Sciatic nerve (tissue), 2 donors: ENCODE measurements at places on chromosomes 11 and 22. TPM values are rescaled to one million over a fixed set of nuclear protein-coding genes. Genes with fewer than 3 reads are reported as not detected.

DNA sequence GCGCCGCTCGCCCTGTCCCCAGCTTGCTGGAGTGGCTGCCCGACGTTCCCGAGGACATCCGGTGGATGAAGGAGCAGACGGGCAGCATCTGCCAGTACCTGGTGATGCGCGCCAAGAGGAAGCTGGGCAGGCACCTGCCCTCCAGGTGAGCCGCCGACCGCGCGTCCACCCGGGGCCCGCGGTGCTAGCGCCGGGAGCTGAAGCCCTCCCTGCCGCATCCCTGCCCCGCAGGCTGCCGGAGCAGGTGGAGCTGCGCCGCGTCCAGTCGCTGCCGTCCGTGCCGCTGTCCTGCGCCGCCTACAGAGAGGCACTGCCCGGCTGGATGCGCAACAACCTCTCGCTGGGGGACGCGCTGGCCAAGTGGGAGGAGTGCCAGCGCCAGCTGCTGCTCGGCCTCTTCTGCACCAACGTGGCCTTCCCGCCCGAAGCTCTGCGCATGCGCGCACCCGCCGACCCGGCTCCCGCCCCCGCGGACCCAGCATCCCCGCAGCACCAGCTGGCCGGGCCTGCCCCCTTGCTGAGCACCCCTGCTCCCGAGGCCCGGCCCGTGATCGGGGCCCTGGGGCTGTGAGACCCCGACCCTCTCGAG is 3.3 kb upstream of the CRACR2B start:
- no peak for DNase-seq

GRCh38 chr11:102589047-102589459 is 36.1 kb downstream of the MMP20 start:
- no peak for DNase-seq

DNA sequence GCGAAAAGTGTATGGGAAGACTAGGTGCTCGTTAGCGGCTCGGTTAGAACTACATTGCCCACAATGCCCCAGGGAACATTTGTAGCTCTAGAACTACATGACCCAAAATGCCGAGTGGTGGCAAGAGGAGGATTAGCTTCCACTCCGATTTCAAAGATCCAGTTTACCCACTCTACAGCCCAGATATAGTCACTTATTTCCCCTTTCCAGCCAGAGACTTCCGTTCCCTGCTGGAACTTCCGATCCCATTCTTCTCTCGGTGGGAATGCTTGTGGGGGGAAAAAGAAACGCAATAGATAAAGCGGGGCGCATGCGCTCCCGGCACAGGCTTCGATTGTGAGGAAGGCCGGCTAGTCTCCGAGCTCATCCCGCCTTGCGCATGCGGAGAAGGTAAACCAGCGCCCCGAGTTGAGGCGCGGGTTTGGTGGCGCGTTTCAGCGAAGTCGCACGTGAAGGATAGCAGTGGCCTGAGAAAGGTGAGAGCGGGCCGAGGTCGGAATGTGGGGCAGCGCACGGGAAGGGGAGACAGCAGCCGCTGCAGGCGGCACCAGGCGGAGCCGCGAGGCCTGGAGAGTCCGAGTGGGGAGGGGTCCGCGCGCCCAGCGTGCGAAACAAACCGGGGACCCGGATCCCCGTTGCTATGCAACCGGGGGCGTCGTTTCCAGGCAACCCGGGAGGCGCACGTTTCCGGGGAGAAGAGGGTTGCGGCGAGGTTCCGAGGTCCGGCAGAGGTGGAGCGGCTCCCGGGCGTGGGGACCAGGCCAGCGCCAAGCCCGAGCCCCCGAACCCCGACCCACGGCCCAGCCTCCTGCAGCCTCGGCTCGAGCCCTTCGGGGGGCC is at the start of gene TMEM109:
Gene TMEM109, plus strand, starts transcription at position 366 of the 840 bp plus-strand sequence. CDS start 5,536 bp downstream, outside the sequence.
- DNase-seq = peak; percentile 93

- no peak for DNase-seq
Measured at GRCh38 chr11:61066645-61067044, 35.6 kb upstream of the CD5 start.

DNA sequence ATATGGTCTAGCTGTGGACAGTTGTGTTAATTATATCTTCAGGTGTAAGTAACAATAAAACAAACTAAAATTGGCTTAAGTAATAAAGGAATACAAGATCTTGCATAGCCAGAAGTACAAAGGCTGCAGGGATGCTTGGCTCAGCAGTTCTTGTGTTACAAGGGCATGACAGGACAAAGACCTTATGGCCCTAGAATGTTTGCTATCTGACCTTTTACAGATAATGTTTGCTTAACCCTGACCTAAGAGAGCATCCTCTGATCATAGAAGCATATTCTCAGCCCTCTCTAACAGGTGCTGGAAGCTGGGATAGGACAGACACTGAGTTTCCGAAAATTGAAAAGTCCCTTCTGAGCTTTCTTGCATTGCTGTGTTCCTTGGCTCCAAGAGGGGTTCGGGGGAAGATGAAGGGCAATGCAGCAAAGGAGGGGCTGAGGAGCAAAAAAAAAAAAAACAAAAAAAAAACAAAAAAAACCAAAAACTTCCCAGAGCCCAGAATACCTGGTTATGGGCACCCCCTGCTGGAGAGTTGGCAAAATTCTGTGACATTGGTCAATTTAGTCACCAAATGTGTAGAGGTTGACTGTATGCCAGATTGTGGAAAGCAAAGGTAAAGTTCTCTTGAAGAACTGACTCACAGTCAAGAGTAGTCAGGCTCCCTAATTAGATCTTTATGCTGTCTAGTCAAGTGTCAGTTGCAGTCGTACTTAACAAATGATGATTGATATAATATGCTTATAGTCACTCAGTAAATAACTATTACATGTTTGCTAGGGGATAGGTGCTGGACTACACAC is 10.4 kb upstream of the HIKESHI start:
- peak; percentile 66 for DNase-seq

- DNase-seq = no peak
Measured at GRCh38 chr11:74470526-74470925, 3.2 kb upstream of the KCNE3 start.

DNA sequence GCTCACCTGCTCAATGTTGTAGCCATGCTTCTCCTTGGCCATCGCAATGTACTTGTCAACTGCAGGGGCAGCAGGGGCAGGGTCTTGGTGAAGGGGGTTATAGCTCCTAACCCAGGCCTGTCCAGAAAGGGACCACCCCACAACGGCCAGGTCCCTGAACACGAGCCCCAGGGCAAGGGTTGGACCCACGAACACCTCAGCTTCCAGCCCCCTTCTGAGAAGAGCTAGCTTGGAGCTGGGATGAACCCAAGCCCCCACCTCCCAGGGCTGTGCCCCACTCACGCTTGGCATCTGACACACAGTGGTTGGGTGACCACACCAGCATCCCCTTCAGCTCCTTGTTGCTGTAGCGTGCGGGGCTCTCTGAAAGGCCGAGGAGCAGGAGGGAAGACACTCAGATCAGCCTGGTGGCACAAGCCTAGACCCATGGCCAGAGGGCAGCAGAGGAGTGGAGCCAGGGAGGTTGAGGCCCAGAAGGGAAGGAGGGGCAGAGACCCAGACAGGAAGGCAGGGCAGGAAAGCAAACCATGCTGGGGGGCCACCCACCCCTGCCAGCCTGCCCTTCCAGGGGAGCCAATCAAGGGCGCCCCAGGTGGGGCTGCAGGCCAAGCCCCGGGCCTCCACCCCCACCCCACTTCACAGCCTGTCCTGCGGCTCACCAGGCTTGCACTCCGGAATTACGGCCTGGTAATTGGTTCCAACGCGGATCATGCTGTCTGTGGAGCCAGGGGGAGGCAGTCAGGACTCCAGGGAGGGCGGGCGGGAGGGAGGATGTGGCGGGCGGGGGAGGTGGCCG is 1.9 kb downstream of the RCOR2 start:
- no peak for DNase-seq

DNA sequence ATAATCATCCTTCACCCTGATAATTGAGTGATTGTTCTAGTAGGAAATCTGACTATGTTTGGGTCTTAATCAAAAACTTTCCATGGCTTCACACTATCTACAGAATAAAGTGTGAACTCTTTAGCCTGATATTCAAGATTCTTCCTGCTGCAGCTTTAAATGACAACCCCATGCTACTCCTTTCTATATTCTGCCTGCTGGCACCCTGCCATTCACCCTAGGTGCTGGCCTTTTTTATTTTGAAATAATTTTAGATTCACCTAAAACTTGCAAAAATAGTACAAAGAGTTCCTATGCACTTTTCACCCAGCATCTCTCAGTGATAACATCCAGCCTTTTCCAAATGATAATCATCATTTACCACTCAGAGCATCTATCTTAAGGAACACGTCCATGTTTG is 363.4 kb upstream of the NARS2 start:
- no peak for DNase-seq

- no peak for DNase-seq
Measured at GRCh38 chr11:86440843-86441242, 66.2 kb downstream of the CCDC81 start.

GRCh38 chr11:77117492-77117891 is 10.6 kb upstream of the MYO7A start:
- DNase-seq = no peak

GRCh38 chr22:27672721-27673418 is 128.7 kb downstream of the MN1 start:
- DNase-seq = no peak

DNA sequence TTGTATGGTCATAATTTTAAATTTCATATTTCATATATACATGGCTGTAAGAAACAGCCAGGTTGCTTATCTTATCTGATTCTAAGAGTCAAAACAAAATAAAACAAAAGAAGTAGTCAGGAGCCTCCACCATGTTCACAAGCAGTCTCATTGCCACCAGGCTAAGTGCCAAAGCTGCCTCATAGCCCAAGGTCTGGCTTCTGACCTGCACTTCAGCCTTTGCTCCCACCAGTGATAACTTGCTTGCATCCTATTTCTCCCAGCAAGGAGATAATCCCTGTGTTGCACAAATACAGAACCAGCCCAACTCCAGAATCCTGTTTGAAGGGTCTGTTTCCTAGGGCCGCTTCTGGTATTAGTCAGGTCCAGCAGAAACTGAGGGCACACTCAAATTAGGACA is 53.9 kb upstream of the TSKU start:
- no peak for DNase-seq

DNA sequence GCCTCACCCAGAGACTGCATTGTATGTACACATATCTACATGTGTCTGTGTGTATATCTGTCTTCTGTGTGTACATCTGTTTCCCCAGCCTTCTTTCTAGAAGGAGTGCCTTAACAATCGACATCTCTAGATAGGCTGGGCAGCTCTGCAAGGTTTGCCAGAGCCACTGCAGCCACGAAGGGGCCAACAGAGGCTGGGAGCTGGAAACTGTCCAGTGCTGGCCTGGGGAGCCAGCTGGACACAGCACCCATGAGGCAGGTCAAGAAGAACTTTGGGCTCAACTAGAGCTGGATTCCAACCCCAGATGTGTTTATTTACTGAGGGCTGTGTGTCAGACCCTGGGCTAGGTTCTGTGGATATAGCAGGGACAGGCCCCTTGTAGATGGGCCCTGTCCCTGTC is 3.3 kb downstream of the SGSM1 start:
- no peak for DNase-seq

DNA sequence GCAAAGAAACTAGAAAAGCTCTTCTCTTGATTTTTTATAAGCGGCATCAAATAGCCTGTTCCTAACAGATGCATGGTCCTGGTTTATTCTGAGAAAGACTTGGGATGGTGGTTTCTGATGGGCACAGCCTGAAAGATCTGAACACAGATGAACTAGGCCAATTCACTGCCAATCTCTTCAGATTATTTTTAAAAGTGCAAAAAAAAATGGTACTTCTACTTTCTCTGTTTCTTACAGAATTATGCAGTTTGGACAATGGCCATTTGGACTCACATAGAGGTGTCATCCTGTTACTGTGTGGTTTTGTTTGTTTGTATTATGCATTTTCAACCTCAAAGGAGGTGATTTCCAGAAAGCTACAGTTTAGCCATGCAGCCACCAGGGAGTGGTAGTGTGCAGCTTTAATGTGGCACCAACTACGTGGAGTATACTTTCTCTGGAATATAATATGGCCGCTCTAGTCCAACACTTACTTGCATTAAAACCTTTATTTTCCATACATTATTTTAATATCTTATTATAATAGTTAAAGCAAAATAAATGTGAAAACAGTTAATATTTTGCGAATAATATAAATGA is 469.8 kb upstream of the KIRREL3 start:
- no peak for DNase-seq

GRCh38 chr22:31836010-31836409 is 82.2 kb downstream of the DEPDC5 start:
- DNase-seq = no peak

GRCh38 chr11:14075118-14076078 is 112.9 kb downstream of the SPON1 start:
- DNase-seq = no peak

DNA sequence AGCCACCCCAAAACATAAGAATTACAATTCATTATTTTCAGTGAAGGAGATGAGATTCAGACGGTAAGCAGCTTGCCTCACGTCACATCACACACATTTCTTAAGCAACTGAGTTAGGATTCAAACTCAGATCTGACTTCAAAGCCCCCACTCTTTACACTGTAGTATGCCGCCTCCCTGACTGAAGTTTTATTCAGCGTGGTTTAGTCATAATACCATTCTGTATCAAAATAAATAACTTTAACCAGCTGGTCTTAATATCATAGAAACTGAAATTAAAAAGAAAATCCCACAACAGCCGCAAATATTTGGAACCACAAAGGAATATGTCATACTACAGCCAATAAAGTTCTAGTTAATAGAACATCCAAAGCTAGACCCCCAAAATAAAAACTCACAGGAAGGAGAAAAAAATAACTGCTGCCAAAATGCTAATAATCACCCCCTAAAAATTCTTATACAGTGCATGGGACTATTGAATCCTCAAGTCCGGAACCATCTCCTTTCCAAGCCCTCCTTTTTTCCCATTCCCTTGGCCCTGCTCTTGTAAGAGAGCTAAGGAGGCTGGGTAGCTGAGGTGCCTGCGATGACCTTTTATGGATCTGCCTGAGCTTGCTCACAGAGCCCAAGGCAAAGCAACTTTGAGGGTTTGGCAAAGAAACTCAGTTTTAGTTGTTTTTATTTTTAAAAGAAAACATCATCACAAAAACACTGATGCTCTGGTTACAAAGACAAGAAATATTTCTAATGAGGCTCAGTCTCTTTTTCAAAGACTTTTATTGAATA is 334.5 kb downstream of the TTC28 start:
- DNase-seq = no peak

- no peak for DNase-seq
Measured at GRCh38 chr22:50284479-50284878, 14.3 kb upstream of the MAPK11 start.

DNA sequence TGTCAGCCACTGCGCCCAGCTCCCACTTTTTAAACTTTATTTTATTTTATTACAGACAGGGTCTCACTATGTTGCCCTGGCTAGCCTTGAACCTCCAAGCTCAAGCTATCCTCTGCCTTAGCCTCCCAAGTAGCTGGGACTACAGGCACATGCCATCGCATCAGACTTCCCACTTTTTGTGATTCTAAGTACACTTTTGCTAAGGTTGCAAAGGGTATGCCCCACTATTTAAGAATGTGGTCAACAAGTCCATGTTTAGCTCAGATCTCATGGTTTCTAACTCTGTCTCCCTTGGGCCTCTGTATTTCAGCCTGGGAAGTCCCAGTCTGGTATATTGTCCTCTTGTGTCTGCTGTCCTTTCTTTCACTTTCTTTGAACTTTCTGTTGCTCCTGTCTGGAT is 35.3 kb downstream of the EXPH5 start:
- no peak for DNase-seq

- DNase-seq = no peak
Measured at GRCh38 chr11:57903011-57903410, 120.7 kb upstream of the OR9Q1 start.

- DNase-seq = no peak
Measured at GRCh38 chr22:28604966-28605761, 74.5 kb downstream of the TTC28 start.

Gene PGA4
- not detected for total RNA-seq

Gene MMP7
- total RNA-seq = not detected

Gene AHNAK
- total RNA-seq = 2,773 TPM

Gene LMO1
- 0.62 TPM for total RNA-seq

Gene SCT
- not detected for total RNA-seq

Gene PVALB
- total RNA-seq = not detected

Gene GNG3
- total RNA-seq = 1.4 TPM

Gene TPCN2
- 36.2 TPM for total RNA-seq
